ENCODE measurements at places on chromosomes 3 and 15. TPM values are rescaled to one million over a fixed set of nuclear protein-coding genes. Genes with fewer than 3 reads are reported as not detected.

Gene PROS1
- 33.3 TPM for total RNA-seq

Gene TP63
- 0.35 TPM for total RNA-seq

Gene AHSG
- not detected for total RNA-seq

Gene OIP5
- 1.2 TPM for total RNA-seq

Gene ISLR
- total RNA-seq, result 69.4 TPM

Gene HGD
- not detected for total RNA-seq

Gene GOLGA8T
- 0.52 TPM for total RNA-seq

Gene NMD3
- total RNA-seq, result 26.8 TPM

Gene C3orf22
- total RNA-seq, result not detected

Gene RNU5B-1
- total RNA-seq, result not detected

Gene TUSC7
- total RNA-seq, result not detected

Gene ETV5
- total RNA-seq, result 24.4 TPM

Gene STX19
- total RNA-seq, result 0.95 TPM

Gene RBP2
- not detected for total RNA-seq

Measured in spleen (tissue), 13 donors.